ENCODE measurements at places on chromosomes 13 and 19. TPM values are rescaled to one million over a fixed set of nuclear protein-coding genes. Genes with fewer than 3 reads are reported as not detected.

- no peak for DNase-seq
These were observed 500.0 kb downstream of the DIAPH3 start for GRCh38 chr13:59663707-59664106.

DNA sequence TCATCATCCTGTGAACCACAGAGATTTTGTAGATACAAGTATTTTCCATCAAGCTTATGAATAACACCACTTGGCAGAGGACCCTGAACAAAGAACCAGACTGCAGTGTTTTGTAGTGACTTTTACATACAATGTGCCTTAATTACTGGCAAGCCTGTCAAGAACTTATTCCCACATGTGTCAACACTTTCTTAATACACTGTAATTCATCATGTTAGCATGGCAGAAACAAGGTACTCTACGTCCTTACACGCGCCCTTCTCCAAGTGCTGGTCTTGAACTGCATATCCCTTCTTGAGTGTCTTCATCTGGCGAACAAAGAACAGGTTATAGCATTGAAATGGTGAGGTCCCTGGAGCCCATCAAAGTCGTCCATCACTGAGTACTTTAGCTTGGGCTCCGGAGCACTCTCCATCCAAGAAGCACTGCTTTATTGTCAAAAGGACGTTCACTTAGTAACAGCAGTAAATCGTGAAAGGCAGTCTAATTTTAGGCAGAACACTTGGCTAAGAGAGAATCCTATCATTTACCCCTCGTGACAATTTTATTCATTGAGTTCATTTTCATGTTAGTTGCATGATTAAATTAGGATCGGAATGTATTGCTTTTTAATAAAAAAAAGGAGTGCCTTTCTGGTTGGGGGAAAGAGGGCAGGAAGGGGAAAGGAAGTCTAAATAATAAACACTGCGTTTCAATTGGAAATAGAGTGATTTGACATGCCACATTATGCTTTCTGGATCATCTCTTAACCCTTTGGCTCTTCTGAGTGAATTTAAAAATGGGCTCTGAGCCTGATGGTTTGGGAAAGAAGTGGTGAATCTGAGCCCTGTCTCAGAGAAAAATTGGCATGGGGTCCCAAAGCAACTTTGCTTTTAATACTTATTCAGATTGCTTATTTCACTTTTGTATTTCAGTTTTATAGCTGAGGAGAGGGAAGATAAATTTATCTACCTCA, 376.1 kb downstream of the DLEU7 start:
- DNase-seq: no peak

GRCh38 chr13:91630946-91631345, 232.5 kb downstream of the GPC5 start:
- no peak for DNase-seq

DNA sequence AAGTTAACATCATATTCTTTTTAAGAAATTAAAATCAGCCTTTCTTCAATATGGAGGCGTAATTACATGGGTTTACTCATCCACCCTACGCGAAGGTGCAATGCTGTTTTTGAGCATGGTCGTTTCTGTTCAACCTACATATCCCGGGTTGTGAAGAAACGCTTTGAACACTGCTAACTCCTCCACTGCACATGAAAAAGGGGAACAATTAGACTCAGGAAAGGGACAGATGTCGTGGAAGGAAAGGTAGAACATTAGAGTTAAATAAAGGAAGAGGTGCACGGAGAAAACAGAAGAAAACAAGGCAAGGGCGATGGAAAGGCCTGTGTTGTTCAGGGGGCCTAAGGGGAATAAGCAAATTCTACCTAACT, 4.1 kb downstream of the ZIC5 start:
- DNase-seq: no peak

DNA sequence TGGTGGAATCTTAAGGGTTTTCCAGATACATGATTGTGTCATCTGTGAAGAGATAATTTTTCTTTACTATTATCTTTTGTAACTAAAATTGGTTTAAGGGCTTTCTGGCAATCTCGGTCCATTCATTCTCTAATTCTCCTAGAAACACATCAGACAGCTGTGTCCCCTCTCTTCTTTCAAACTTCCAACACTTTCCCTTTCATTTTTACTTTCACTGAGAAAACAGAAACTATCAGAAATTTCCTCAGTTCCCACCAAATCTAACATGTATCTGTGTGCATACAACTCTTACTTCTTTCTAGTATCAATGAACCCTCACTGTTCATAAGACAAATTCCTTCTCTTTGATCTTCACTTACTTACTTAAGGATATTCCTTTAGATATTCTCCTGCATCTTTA, 40.2 kb downstream of the KCNRG start:
- no peak for DNase-seq

DNA sequence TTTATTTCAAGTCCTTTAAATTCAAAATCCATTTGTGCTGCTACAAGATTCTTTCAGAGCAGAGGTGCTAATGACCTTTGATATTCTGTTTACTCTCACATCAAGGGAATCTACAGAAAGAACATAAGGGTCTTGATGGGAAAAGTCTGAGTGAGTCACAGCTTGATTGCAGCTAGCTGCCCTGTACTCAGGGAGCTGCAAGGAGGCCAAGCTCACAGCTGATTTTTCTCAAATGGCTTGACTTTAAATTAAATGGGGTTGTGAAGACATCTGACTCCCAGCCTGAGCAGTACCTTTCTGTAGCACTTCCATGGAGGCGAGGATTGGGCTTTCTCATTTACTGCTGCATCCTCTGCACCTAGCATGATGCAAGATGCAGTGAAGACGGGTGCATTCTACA, 62.5 kb downstream of the RAP2A start:
- no peak for DNase-seq

DNA sequence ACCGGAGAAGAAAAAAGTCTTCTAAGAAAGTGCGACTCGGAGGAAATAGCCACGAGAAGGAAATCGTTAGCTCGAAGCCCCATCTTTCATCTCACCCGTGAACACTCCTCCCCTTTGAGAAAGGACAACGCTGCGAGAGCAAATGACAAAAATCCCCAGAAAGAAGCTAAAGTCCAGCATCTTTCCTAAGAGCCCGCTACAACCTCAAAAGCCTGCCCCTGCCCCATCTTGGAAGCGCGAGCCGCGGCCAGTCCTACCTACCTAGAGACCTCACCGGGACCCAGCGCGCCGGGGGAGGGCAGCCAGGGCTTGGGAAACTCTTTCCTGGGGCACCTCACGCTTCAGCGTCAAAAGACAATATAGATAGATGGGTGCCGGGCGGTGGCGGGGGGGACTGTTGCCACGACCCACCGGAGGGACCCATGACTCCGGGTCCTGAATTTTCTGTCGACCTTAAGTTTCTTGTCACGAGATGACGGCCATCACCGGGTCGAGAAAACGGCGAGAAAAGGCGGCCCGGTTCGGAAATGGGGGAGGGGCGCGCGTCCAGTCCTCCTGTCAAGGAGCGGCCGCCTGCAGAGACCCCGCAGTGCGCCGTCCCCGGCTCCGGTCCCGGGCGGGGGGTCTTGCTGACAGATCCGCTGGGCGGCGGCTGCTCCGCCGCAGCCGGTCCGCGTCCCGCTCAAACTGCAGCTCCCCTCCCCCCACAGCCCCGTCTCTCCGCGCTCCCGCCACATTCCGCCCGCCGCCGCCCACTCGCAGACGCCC, 65.9 kb downstream of the KCNRG start:
- DNase-seq: peak; percentile 69

Gene SPC24
- total RNA-seq: 1.3 TPM

- no peak for DNase-seq
These were observed 374.5 kb downstream of the KCNRG start for GRCh38 chr13:50389726-50390125.

DNA sequence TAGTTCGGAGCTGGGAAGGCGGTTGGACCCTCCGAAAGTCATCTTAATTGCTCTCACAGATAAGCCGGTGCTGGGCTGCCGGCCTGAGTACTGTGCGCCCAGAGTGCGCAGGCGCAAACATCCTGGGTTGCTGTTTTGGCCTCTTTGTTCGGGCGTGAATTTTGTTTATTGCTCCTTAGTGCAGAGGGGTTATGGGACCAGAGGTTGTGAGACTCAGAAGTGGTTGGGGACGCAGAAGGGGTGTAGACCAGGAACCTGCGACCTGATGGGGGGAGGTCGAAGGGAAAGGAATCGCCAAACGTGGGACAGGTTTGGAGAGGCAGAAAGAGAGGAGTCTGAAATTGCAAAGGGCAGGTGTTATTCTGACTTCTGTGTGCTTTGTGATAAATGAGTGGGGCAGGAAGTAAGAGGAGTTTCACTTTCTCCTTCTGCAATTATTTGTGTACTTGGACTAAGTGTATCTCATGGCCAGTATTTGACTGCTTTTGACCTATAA, 607 bp upstream of the ZNF566 start:
- DNase-seq: no peak

Gene CCL25
- total RNA-seq: not detected

Gene TGFB1
- total RNA-seq: 8.2 TPM

Gene TYROBP
- total RNA-seq: 11.9 TPM

DNA sequence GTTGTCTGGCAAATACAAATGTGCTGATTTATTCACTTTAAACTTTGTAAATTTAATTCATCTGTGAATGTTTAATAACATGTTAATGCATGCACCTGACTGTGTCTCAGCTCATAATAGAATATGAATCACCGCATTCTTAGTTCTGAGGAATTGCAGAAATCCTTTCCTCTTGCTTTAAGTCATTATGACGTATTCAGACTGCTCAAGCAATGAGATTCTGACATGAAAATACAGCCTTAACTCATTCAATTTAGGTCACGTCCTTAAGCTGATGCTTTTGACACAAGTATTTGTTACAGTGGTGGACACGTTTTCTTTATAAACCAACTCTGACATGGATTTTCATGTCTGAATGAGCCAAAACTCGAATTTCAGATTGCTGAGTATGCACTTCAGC, 541.0 kb upstream of the KLF12 start:
- DNase-seq: no peak

DNA sequence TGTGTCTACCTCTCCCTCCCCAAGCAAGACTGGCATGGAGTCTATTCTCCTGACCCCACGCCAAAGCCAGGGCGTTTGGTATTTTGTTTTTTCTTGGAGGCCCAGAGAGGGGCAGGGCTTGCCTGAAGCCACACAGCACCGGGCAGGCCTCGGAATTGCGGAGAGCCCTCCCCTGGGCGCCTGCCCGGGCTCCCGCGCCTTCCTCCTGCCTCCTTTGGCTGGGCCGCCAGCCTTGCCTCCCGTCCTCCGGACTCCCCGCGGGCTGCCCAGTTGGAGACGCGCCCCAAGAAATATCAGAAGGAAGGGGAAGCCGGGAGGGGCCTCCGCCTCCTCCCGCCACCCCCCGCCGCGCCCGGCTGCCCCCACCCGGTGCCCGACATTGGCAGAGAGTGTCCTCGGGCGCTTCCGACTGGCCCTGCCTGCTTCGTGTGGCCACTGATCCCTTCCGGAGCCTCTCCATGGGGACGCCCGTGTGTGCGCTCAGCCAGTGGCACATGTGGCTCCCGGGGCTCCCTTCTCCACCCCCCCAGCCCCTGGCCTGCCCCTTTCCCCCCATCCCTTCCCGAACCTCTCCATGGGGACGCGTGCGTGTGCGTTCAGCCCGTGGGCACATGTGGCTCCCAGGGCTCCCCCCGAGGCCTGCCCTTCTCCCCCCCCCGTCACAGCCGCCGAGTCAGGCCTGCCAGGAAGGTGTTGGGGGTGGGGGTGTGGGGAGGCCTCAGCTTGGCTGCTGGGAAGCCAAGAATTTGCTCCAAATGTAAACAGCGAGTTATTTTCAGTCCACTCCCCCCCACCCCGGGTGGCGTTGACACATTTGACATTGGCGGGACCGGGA, 37.3 kb downstream of the NFIC start:
- peak; percentile 93 for DNase-seq

Gene ZSCAN18
- 36.8 TPM for total RNA-seq

DNA sequence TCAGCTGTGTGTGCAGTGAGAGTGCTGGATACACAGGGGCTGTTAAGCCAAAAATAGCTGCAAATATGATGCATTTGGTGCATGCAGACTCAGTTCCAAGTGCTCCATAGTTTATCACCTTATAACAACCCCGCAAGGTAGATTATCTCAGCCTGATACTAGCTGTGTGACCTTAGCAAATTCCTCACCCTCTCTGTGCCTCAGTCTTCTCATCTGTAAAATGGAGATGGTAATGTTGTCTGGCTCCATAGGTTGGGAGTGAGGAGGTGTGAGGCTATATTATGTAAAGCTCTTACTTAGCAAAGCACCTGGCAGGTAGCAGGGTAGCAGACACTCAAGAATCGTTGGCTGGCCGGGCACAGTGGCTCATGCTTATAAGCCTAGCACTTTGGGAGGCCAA, 23.8 kb upstream of the SHKBP1 start:
- no peak for DNase-seq

GRCh38 chr19:51354742-51355148, 11.4 kb downstream of the ETFB start:
- DNase-seq: peak; percentile 27

- DNase-seq: peak; percentile 98
These were observed 2.0 kb downstream of the VSIG10L start for GRCh38 chr19:51339687-51340656.

Gene RASIP1
- total RNA-seq: 9.7 TPM

GRCh38 chr19:7242601-7243258, 51.5 kb downstream of the INSR start:
- DNase-seq: no peak

DNA sequence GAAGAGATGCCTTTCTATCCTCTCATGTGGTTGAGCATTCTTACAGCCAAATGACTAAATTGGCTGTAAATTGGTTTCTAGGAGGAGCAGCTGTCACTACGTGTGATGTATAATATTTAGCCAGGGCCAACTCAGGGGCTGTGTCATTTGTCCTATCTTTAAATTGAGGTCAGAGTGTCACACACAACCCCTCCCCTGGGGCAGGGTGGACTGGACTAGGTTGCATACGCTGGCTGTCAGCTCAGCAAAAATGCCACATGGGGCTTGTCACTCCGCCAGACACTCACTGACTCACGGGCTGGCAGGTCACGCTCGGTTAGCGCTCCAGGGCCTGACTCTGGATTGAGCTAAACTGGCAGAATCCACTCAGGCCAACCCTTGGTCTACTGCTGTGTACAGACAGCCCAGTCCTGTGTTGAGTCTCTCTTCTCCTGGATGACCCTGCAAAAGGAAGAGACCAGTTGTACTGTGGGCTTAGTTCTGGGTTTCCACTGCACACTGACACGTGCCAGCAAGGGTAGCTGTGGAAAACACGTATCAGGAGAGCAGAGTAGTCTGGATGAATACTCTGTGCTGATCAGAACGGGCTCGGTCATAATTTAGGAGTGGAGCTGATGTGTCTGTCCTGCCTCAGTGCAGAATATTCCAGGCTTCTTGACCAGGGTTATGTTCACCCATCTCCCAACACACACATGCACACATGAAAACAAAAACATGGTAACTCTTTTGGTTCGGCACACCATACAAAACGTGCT, 29.1 kb downstream of the SHISA2 start:
- DNase-seq: peak; percentile 86

GRCh38 chr19:10863107-10863717, 8.1 kb upstream of the CARM1 start:
- peak; percentile 33 for DNase-seq

- DNase-seq: peak; percentile 51
These were observed 176.9 kb downstream of the KDM4B start for GRCh38 chr19:5145521-5146511.

Gene UNC13A
- 0.19 TPM for total RNA-seq
